ENCODE measurements at places on chromosomes 5 and 9.

GRCh38 chr5:66255714-66256113, 111.6 kb downstream of the SREK1 start:
- H3K36me3 ChIP-seq, result no peaks in the 10 kb centered on the region
- no peak for DNase-seq
- no peaks in the 10 kb centered on the region for H3K4me1 ChIP-seq
- no peaks in the 10 kb centered on the region for H3K27me3 ChIP-seq
- no peak overlapping the region for H3K27ac ChIP-seq

- DNase-seq, result no peak
- peak overlapping the region; percentile 17 for H3K27ac ChIP-seq
- H3K4me3 ChIP-seq, result no peak overlapping the region
- no peaks in the 10 kb centered on the region for H3K27me3 ChIP-seq
- H3K36me3 ChIP-seq, result no peaks in the 10 kb centered on the region
- no peaks in the 10 kb centered on the region for H3K4me1 ChIP-seq
These were observed 120.7 kb upstream of the ERCC6L2 start for GRCh38 chr9:95754533-95755420.

GRCh38 chr5:179344431-179345182, 654 bp downstream of the ADAMTS2 start:
- DNase-seq, result peak; percentile 73
- H3K27me3 ChIP-seq, result peaks cover 23% of the 10 kb centered on the region
- H3K27ac ChIP-seq, result peak overlapping the region; percentile 21

DNA sequence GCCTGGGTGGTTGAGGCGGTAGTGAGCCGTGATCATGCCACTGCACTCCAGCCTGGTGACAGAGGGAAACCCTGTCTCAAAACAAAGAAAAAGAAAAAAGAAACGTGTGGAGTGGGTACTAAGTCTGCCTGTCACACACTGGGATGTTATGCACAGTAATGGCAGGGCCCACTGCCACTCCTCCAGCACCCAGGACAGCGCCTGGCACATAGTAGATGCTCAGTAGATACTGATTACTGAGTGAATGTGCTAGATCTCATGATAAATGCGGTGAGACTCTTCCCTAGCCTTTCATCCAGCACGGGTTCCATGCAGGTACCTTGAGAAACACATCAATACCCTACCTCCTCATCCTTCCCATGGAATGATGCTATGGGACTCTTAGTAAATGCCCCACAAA, 87.4 kb upstream of the HSPA9 start:
- no peak overlapping the region for H3K4me3 ChIP-seq
- no peaks in the 10 kb centered on the region for H3K36me3 ChIP-seq
- H3K27me3 ChIP-seq, result peaks cover 28% of the 10 kb centered on the region
- DNase-seq, result no peak

GRCh38 chr5:159341906-159342310, 11.6 kb upstream of the IL12B start:
- peak overlapping the region; percentile 70 for H3K27ac ChIP-seq
- H3K4me1 ChIP-seq, result peaks cover 20% of the 10 kb centered on the region
- no peaks in the 10 kb centered on the region for H3K27me3 ChIP-seq
- no peaks in the 10 kb centered on the region for H3K36me3 ChIP-seq
- peak; percentile 81 for DNase-seq
- no peak overlapping the region for H3K4me3 ChIP-seq

DNA sequence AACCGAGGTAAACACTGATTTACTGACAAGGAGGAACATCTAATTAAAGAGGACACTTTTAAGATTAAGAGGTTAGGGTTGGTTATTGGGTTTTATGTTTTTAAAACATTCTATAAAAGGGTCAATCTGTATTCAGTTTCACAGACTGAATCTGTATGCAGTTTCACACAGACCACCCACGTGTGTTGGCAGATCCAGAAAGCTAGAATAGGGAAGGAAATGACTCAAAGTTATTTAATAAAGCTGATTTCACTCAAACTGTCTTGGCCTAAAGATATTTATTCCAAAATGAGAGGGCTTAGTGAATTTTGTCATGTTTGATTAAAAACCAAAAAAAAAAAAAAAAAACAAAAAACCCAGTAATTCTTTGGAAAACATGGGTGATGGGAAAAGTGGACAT, 140.2 kb downstream of the SLC24A2 start:
- no peak overlapping the region for H3K4me3 ChIP-seq
- H3K27me3 ChIP-seq, result no peaks in the 10 kb centered on the region
- no peaks in the 10 kb centered on the region for H3K4me1 ChIP-seq
- no peak for DNase-seq

GRCh38 chr5:158068964-158069363, 210.0 kb upstream of the CLINT1 start:
- no peaks in the 10 kb centered on the region for H3K36me3 ChIP-seq
- DNase-seq, result no peak
- no peak overlapping the region for H3K27ac ChIP-seq
- H3K4me3 ChIP-seq, result no peak overlapping the region
- no peaks in the 10 kb centered on the region for H3K27me3 ChIP-seq
- peaks cover 3% of the 10 kb centered on the region for H3K4me1 ChIP-seq

GRCh38 chr5:35516271-35516670, 101.4 kb upstream of the SPEF2 start:
- no peak overlapping the region for H3K4me3 ChIP-seq
- H3K27me3 ChIP-seq, result no peaks in the 10 kb centered on the region

- H3K4me3 ChIP-seq, result no peak overlapping the region
- peaks cover 8% of the 10 kb centered on the region for H3K4me1 ChIP-seq
- H3K27ac ChIP-seq, result no peak overlapping the region
- no peak for DNase-seq
- H3K36me3 ChIP-seq, result no peaks in the 10 kb centered on the region
- H3K27me3 ChIP-seq, result no peaks in the 10 kb centered on the region
These were observed 15.3 kb downstream of the GCNT4 start for GRCh38 chr5:75037106-75037505.

DNA sequence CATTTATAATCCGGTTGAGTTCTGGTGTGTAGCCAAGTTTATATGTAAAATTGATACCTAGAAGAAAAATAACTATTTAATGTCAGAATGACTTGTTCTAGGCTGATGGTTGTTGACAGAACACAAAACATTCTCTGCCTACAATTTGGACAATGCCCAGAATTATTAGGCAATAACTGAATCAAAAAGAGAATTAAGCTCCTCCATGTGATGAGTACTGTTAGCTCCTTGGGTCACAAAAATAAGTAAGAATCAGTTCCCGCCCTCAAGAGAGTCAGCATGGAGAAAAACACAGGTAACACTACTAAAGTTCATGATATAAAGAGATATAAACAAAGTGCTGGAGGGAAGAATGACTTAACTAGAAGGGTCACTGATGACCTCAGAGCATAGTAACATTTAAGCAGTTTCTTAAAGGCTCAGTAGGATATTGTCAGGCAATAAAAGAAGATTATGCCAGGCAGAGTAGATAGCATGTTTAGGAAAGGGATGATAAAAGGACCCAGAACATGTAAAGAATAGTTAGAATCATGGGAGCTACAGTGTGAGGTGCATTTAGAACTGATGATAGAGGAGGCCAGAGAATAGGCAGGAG, 200.5 kb upstream of the ACTBL2 start:
- H3K4me3 ChIP-seq, result no peak overlapping the region
- no peaks in the 10 kb centered on the region for H3K36me3 ChIP-seq
- H3K27me3 ChIP-seq, result no peaks in the 10 kb centered on the region
- DNase-seq, result no peak
- no peak overlapping the region for H3K27ac ChIP-seq

GRCh38 chr5:9499498-9499876, 46.4 kb downstream of the SEMA5A start:
- no peak overlapping the region for H3K27ac ChIP-seq
- H3K4me3 ChIP-seq, result no peak overlapping the region
- no peaks in the 10 kb centered on the region for H3K4me1 ChIP-seq
- no peaks in the 10 kb centered on the region for H3K27me3 ChIP-seq
